ELF-1 (cell line): ENCODE measurements at places on chromosomes 2 and 18.
A peak's percentile ranks its signal among the peaks of the same experiment; 100 is the strongest.

GRCh38 chr18:57906852-57907251 is 103.7 kb upstream of the ATP8B1 start:
- DNase-seq, result peak; percentile 30

GRCh38 chr18:56481751-56482150 is 156.6 kb downstream of the TXNL1 start:
- DNase-seq, result no peak

GRCh38 chr2:173404841-173405750 is 50.4 kb downstream of the CDCA7 start:
- no peak for DNase-seq

- no peak for DNase-seq
Observed at GRCh38 chr2:129716781-129717559, 262.5 kb upstream of the RAB6C start.

DNA sequence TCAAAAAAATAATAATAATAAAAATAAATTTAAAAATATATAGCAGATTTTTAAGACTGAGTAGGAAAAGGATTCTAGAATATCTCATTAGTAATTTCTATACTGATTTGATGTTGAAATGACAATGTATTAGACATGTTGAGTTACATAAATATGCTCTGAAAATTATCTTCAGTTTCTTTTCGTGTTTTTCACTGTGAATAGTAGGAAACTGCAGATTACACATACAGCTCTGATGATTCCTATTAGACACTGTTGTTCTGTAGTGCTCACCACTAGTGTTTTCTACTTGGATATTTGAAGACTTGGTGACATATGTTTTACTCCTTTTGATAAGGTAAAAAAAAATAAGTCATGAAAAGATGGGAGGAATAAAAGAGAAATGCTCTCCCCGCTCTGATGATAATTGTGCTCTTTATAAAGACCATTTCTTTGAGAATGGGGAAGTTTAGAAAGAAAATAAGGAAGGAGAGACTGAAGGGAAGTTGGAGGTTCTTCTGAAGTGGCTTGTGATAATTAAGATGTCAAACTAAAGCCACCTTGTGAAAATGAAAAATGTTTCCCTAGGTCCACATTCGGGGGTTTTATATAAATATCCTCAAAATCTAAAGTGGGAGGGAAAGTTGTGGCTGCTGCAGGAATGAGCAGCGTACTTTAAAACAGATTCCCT is 52.9 kb downstream of the SLC9A2 start:
- DNase-seq, result no peak

- no peak for DNase-seq
Observed at GRCh38 chr2:113116100-113116958, 11.1 kb upstream of the IL1RN start.
